ENCODE measurements at places on chromosomes 1 and 21.

DNA sequence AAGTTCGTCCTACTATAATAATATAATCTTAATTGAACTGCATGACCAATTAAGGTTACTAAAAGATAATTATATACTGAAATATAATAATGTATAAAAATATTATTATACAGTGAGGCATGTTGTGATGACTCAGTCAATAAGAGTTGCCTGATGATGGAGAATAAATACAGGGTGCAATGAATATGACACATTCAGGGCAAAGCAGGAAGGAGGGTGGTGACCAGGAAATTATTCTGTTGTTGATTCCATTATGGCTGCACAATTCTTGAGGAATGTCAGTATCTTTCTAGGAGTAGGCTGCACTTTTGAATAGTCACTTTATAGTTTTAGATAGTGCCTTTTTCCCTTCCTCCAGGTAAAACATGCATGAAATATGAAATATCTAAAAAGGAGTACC lies 46.4 kb upstream of the RGS21 start:
- no peak for DNase-seq

DNA sequence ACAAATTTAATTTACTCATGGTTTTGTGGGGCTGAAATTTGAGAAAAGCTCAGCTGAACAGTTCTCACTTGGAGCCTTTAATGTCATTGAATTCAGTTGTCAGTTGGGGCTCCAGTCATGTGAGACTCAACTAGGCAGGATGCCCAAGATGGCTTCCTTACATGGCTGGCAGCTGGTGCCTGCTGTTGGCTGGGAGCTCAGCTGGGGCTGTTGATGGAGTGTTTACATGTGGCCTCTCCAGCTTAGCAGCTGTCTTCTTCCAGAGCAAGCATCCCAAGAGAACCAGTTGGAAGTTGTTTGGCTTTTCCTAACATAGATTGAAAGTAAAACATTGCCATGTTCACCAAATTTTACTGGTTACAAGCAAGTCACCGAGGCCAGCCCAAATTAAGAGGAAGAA lies 81.8 kb upstream of the KCNA3 start:
- peak; percentile 76 for DNase-seq

DNA sequence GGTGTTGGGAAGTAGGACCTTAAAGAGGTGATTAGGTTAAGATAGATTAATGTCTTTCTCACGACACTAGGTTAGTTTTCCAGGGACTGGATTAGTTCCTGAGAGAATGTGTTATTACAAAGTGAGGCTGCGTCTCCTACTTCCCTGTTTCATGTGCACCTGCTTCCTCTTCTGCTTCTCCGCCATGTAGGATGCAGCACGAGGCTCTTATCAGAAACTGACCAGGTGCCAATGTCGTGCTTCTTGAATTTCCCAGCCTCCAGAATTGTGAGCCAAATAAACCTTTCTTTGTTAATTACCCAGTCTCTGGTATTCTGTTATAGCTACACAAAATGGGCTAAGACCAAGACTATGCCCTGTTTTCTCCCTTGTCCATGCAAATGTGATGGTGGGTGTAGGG lies 152.2 kb upstream of the LMO4 start:
- no peak for DNase-seq

GRCh38 chr1:6183520-6183989 lies 3.4 kb upstream of the CHD5 start:
- DNase-seq = no peak

- DNase-seq = no peak
Observed at GRCh38 chr1:30005972-30006619, 717.3 kb downstream of the MATN1 start.

DNA sequence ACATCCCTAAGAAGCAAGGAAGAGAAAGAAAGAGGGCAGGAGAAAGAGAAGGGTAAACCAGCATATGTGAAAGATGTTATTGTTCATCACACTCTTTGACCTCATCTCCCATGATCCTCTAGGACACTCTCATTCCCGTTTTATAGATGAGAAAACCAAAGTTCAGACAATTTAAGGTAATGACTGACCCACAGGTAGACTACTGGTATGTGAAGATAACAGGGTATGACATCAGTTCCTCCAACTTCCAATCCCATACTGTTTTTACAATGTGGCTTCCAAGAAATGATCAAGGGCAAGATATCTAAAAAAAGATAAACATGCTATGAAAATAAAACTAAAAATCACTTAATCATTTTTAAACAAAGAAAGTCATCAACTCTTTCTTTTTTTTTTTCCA lies 95.2 kb upstream of the TNFSF4 start:
- DNase-seq = no peak

DNA sequence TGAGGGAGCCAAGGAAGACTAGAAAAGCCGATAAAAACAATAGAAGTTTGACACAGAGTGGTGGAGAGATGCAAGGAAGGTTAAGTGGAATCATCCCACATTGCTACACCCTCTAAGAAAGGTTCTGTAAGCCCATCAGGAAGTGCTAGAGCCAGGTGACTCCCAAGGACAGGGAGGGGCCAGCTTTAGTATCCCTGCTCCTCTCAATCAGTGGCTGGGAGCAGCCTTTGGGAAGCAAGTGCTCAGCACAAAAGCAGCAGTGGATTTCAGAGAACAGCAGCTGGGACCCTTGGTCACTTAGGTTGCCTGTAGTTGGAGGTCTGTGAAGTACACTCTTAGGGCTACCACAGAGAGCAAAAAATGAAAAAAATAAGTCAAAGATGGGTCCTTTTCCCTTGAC lies 42.5 kb downstream of the NME7 start:
- DNase-seq = no peak

- no peak for DNase-seq
Observed at GRCh38 chr1:1783320-1783719, 5.0 kb upstream of the NADK start.

GRCh38 chr1:9289090-9289534 lies 3.6 kb upstream of the SPSB1 start:
- no peak for DNase-seq

GRCh38 chr1:231629132-231629531 lies 2.5 kb downstream of the DISC1 start:
- DNase-seq = no peak

DNA sequence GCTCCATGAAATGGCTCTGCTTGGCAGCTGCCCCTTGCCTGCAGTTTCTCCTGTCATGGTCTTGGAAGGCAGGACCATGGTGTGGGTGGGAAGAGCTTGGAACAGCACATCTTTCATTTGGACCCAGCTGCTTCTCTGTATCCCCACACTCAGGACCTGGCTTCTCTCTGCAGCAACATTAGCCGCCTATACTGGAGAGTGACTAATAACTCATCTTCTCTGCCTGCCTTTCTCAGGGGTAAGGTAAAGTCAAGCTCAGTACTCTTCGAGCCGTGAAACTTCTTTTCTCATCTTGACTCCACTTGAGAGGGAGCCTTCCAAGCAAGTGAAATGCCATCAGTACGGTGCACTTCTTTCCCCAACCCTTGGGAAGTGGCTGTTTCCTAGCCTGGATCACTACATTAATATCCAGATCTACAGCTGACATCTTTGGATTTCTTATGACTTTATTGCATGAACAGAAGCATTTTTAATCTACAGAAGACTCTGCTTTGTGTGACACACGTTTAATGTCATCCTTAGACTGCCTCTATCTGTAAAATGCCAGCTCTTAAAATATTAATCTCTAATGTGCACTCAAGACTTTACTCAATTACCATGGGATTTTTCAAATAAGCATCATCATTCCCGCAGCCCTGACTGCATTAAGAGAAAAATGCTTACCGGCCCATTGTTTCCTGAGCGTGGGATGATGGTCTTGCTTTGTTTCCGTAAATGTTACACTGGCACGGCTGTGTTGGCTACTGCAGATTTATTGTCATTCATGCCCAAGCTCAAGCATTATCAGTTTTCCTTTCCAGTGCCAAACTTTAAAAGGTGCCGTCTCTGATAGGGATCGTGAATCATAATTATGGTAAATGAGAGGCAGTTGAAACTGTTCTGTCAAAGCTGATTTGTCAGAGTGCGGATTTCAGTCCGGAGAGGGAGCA lies 242.9 kb downstream of the HHAT start:
- DNase-seq = no peak

GRCh38 chr21:44710294-44710665 lies 1.1 kb downstream of the TSPEAR start:
- no peak for DNase-seq
